Right cardiac atrium (tissue), 5 donors: ENCODE measurements at places on chromosomes 16 and 17. TPM values are rescaled to one million over a fixed set of nuclear protein-coding genes. Genes with fewer than 3 reads are reported as not detected.
A peak's percentile ranks its signal among the peaks of the same experiment; 100 is the strongest.

DNA sequence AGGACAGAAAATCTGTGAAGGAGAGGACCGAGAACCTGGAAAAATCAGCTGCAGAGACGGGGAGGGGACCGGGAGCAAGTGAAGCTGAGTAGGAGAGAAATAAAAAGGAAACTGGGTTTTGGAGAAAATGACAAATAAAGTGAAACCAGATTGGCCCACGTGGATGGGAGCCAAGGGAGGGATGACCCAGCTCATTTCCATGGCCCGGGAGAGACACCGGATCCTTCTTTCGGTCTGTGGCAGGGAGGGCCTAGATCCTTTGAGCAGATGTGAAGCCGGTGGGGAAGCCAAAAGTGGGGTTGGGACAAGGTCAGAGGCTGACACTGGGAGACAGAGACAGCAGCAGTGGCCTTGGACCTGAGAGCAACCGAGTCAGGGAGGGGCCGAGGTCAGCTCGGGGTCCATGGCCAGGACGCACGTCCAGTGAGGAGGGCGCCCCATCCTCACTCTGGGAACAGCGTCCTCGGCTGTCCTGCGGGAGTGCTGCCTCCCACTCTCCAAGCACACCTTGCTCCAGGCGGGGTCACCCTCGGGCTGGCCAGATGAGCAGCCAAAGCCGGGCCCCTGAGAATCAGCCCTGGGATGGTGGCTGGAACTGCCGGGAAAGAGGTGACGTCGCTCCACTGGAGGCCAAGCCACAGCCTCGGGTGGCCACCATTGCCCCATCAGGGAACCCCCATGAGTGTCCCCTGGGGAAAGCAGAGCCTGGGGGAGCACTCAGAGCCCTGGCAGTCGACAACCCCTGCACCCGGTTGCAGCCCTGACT is 50.8 kb upstream of the CDR2 start:
- peak; percentile 78 for DNase-seq

GRCh38 chr16:71479420-71479819 is 9.7 kb downstream of the ZNF19 start:
- DNase-seq = no peak

DNA sequence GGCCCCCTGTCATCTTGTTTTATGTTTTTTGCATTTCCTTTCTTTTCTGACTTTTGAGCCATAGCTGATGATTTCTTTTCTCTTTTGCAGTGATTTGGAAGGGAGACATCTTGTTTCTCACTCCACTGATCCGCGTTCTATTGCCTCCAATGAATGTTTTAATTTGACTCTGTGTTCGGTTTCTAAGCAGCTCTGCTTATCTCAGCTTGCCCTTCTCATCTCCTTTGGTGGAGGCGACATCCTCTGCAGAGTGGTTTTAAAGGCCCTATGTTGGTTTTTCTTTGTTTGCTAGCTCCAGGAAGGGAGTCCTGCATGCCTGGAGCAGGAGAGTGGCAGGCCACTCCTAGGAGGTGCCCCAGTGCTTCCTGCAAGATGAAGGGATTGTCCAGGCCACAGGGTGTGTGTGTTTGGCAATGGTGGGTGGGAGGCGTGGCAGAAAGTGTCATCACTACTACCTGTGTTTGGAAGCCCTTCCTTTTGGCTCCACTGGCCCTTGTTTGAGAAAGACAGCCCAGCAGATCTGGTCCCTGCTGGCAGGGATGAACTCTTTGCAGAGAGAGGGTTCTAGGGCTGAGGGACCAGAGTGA is 13.6 kb downstream of the SMPD3 start:
- DNase-seq = no peak

The NPIPB5 gene
- 65.1 TPM for total RNA-seq

The CDR2 gene
- 19.2 TPM for total RNA-seq

The ABCC11 gene
- total RNA-seq = not detected
